ENCODE measurements at places on chromosomes 5 and 9.

DNA sequence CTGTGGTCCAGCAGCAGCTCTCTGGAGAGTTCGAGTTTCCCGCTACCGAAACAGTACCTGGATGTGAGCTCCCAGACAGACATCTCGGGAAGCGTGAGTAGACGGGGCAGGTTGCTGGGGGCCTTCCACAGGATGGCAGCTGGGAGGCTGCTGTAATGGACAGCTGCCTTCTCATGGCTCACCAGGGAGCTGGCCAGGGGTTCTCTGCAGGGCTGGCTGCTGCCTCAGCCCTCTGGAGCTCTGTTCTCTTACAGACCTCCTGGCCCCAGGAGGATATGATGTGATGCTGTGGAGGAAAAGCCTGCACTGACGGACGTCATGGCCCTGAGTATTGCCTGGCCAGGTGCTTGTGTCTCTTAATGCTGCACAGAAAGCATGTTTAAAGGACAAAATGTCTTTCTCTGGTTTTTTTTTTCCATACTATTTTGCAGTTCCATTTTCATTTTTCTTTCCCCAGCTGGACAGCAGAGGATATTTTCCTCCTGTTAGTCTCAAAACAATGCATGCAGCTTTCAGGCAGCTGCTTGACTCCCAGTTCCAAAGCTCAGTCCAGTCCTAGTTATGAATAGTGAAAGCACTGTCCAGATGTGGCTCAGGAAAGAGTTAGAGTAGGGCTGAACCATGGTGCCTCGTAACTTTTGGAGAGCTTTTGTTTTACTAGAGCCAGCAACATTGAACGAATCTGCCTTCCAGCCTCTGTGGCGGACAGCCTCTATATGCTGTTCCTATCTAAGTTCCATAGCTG lies 77.5 kb upstream of the RARS1 start:
- DNase-seq, result no peak

DNA sequence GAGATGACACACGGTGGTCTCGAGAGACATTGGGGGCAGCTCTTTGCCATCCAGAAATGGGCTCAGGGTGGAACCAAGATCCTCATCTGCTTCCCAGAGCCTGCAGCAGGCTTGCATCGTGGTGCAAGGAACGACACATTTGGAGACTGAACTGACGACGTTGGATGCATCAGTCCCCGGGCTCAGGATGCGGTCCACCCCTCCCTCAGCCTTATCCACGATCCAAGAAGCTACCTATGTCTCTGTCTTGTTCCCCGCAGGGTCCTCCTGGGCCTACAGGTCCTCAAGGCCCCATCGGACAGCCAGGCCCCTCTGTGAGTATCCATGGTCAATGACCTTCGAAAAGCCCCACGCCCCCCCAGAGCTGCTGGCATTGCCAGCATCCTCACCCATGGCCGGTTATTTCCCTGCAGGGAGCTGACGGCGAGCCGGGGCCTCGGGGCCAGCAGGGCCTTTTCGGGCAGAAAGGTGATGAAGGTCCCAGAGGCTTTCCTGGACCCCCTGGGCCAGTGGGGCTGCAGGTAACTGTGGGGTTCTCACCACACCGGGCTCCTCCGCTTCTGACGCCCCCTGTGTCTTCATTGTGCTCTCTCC lies 69.4 kb upstream of the FCN2 start:
- no peak for DNase-seq

- DNase-seq, result no peak
Measured at GRCh38 chr5:16034319-16035001, 145.1 kb downstream of the MARCHF11 start.

DNA sequence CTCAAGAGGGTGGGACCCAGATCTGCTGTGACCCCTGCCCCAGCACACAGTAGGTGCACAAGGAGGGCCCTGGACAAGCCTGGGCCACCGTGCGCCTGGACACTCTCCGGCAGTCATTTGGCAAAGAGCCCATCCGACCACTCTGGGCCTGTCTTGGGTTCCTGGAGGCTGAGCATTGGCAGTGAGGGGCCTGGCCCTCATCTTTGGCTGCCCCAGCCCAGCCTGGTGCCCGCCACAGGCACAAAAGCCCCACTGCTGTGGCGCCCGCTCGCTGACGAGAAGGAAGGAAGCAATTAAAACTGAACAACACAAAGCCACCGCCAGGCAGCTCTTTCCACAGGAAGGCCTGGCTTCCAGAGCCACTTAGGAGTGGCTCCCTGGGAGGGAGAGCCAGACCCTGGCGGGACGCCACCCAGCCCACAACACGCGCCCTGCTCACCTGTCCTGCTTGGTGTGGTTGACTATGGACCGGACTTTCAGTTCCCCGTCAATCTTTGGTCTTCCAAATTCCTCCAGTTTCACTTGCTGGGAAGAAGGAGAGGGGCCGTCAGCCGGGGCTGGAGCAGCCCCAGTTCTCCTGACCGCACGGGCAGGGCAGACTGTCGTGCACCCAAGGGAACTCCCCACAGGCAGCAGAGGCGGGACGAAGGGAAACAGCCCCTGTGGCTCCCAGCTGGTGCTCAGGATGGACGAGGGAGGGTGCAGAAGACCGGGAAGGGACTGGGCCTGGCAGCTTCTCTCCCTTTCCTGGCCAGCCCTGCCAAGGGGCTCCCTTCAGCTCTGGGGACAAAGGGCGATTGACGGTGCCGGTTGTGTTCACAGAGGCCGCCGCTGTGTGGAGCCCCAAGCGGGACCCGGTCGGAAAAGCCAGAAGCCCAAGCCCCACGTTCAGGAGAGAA lies 50.9 kb upstream of the SARDH start:
- no peak for DNase-seq

- DNase-seq, result no peak
Measured at GRCh38 chr5:167553511-167553910, 737.9 kb upstream of the WWC1 start.

GRCh38 chr9:81902196-81902595 lies 26.0 kb upstream of the SPATA31D4 start:
- DNase-seq, result peak; percentile 48

DNA sequence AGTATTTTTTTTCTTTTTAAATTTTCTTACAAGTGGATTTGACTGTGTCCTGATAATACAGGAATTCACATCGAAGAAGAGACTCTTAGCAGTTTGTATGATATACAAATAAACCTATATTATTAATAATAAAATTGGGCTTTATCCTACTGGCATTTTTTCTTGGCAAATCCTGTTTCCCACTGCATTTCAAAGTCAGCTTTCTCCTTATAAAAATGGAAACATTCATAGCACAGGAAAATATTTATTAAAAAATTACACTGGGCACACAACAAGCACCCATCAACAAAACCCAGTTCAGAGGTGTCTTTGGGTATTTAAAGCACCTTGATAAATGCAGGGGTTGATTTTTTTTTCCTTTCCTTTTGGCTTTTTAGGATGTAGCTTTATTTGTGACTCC lies 200.9 kb downstream of the MEF2C start:
- DNase-seq, result no peak

GRCh38 chr5:16574789-16575721 lies 41.7 kb downstream of the RETREG1 start:
- peak; percentile 83 for DNase-seq

GRCh38 chr5:162160401-162160800 lies 92.8 kb downstream of the GABRG2 start:
- no peak for DNase-seq

DNA sequence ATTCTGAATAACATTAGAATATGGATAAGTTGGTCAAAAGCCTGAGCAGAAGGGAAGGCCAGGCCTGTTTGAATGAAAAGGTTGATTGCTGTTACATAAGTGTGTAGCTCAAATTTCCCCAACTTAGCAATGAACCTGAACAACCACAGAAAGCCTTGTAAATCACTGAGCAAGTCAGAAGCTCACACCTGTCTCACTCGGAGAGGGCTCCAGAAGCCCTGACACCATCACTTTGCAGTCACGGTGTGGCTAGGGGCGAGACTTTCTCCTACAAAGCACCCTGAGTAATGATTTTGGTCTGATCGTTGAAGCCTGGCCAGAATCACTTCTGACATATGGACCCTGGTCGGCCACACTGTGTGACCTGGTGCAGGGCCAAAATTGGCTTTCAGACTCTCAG lies 62.0 kb downstream of the MTX3 start:
- no peak for DNase-seq

- peak; percentile 89 for DNase-seq
Measured at GRCh38 chr9:115262477-115262876, 144.5 kb upstream of the TNC start.

GRCh38 chr5:86749841-86750240 lies 132.1 kb downstream of the COX7C start:
- no peak for DNase-seq

- DNase-seq, result peak; percentile 44
Measured at GRCh38 chr9:71746023-71746757, 22.1 kb downstream of the CEMIP2 start.

GRCh38 chr9:7185612-7186011 lies 427.8 kb downstream of the KDM4C start:
- peak; percentile 62 for DNase-seq

DNA sequence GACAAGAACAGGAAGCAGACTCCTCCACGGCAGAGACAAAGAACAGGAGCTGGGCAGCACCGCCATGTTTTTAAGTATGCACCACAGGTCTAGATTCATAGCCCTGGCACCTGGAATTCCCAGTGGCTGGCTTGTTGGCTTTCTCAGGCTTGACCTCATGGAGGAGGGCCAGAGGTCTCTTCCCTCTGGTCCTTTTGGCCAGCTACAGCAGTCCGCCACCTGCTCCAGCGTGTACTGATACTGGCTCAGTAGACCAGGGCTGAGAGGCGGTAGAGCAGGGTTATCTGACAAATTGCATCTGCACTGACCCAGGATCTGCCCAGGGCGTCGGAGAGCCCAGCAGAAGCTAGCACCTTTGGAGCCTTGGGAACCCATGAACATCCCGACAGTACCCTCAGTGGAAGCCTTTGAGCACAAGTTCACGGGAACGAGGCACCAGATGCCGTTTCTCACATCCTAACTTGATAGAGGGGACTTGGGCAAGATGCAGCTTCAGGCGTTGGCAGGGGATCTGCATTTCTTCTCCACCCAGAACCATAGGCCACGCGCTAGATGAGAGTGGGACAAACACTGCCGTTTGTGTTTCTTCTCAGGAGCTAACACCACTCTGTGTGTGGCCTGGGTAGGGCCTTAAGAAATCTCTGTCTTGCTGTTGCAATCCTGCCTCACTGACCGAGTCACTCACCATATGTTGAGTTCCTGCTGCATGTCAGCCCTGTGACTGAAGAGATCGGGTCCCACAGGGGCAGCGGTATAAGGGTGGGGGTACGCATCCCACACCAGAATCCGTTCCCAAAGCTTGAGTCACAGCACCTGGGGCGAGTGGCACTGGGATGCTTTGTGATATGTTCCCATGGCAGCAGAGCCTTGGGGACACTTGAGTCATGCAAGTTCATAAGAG lies 90.3 kb upstream of the OTULINL start:
- peak; percentile 66 for DNase-seq

DNA sequence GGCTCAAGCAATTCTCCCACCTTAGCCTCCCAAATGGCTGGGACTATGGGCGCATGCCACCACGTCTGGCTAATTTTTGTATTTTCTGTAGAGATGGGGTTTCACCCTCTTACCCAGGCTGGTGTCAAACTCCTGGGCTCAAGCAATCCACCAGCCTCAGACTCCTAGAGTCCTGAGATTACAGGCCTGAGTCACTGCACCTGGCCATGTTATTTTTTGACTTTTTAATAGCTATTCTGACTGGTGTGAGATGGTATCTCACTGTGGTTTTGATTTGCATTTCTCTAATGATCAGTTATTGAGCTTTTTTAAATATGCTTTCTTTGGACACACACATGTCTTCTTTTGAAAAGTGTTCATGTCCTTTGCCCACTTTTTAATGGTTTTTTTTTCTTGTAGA lies 38.2 kb downstream of the FBXW2 start:
- no peak for DNase-seq

DNA sequence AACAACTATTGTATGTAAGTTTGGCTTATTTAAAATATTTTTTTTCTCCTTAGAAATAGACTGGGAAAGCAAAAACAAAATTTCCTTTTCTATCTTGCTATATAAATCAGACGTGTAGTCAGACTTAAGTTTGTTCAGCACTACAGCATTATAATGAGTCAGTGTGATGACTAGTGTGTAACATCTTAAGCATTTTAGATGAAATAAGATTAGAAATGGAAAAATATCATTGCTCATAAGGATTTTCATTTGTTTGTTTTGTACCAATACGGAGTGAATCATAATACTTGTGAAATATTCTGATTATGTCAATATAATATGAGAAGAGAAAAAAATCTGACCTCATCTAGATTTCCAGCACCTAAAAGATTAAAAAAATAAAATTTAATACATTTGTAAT lies 64.7 kb upstream of the RICTOR start:
- DNase-seq, result peak; percentile 68

GRCh38 chr5:149735066-149735465 lies 5.0 kb downstream of the PPARGC1B start:
- no peak for DNase-seq

GRCh38 chr5:3030511-3031165 lies 279.2 kb upstream of the IRX2 start:
- no peak for DNase-seq

DNA sequence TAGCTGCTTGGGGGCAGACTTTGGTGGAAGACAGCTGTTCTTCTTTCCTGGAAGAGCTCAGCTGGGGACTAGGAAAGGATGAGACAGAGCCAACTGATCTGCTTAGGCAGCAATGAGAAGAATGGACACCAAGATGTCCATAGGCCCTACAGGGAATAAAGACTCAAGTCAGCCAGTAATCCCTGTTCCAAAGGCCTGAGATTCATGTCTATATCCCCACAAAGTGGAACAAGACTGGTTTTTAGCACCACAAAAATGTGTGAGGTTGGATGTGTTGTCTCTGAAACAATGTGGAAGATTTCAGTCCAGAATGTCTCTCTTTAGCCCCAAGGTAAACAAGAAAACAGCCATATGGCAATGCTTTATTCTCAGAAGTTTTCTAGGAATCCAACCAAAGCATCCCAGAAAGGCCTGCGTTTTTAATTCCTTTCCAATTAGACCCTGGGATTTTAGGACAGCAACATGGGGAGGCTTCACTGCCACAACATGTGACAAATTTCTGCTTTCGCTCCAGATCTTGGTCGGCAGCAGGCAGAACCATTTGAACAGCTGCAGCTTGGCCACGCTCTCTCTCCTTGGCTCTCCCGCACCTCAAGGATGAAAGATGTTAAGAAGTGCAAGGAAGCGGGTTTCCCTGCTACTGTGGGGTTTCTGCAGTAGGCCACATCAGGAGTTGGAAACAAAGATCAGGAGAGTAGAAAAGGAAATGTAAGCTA lies 245.1 kb downstream of the FSTL4 start:
- DNase-seq, result no peak

- DNase-seq, result peak; percentile 42
Measured at GRCh38 chr9:136686794-136687711, at the start of gene AGPAT2. AGPAT2 (minus strand) TSS chr9:136687457; CDS start chr9:136687357, 100 bp downstream.

DNA sequence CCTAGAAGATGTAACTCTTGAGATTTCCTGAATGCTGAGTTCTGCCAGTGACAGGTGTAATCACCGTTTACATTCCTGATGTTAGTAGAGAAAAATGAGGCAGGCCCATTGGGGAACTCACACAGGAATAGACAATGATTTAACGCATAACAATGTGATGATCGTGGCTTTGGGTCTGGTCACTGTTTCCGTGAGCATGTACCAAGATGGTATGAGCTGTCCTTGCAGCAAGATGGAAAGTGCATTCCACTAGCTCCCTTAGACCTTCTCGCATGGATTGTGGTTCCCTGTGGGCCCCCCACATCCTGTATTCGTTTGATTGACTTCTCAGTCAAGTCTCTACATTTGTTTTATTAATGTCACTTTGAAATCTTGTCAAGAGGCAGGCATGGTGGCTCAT lies 124.0 kb upstream of the DAP start:
- DNase-seq, result no peak

Data from fibroblast of gingiva (primary cell).